ENCODE measurements at places on chromosomes 5 and 9.

GRCh38 chr9:130451509-130452388 lies 7.0 kb downstream of the ASS1 start:
- DNase-seq: no peak

GRCh38 chr9:96884443-96884842 lies 30.1 kb upstream of the ZNF782 start:
- no peak for DNase-seq

- DNase-seq: no peak
Measured at GRCh38 chr9:26919698-26920097, 27.1 kb upstream of the CAAP1 start.

DNA sequence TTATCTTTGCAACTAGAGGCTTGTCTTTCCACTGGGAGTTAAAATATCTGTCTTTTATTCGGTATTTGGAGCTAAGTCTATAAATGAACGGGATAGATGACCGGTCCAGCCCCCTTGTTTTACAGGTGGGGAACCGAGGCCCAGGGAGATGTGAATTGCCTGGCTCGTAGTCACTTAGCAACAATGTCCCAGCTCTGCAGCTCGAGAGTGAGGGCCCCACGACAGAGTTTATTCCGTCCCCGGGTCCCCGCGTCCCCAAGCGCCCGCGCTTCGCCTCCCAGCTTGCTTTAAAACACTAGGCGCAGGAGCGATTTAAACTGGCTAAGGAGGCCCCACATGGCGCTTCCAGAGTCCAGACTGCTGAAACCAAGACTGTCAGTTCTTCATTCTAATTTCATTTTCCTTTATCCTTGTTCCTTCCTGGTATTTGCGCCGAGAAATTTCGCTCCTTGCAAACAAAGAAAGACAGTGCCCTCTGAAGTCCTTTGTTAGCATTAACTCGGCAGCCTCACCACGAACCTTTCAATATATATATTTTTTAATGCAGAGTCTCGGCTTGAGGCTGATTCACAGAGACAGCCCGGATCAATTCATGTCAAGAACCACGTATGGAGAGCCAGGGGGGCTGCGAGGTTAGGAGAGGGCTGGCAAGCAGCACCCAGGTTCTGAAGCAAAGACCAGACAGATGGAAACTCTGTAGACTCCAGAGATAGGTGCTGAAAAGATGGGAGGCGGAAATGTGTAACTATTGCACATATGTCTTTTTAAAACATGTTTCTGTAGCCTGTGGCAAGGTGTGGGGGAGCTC lies 1.4 kb upstream of the ENC1 start:
- DNase-seq: no peak

DNA sequence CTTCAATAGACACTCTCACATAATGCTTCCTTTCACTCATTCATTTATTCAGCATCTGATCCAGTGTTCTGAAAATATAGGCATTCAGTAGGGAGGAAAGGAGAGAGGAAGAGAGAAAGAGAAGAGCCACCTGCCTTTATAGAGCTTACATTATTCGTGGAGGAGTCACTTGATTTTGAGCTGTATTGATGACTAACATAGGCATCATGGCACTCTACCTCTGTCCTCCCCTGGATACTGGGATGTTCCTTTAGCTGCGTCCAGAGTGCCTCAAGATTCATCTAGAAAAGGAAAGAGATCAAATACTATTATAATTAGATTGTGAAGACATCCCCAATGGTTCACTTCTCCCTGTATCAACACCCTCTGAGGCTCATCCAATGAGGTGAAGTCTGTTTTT lies 345.1 kb downstream of the SPATA31D1 start:
- no peak for DNase-seq

DNA sequence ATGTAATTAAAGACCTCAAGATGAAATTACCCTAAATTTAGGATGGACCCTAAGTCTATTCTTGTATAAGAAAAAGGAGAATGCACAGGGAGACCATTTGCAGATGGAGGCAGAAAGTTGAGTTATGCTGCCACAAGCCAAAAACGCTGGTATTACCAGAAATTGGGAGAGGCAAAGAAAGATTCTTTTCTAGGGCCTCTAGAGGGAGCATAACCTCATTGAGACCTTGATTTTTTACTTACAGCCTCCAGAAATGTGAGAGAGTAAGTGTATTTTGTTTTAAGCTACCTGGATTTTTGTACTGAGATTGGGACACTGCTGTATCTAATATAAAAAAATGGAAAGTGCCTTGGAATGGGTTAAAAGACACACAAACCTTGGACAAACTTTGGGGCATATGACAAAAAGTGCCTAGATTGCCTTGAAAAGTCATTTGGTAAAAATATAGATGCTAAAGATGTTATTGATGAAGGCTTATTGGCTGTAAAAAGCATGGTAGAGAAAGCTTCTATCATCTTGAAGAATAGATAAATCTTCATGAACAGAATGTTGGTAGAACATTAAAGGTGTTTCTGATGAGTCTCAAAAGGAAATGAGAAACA lies 174.7 kb upstream of the PRDM9 start:
- no peak for DNase-seq

- DNase-seq: no peak
Measured at GRCh38 chr5:41347569-41347968, 134.2 kb upstream of the C6 start.

DNA sequence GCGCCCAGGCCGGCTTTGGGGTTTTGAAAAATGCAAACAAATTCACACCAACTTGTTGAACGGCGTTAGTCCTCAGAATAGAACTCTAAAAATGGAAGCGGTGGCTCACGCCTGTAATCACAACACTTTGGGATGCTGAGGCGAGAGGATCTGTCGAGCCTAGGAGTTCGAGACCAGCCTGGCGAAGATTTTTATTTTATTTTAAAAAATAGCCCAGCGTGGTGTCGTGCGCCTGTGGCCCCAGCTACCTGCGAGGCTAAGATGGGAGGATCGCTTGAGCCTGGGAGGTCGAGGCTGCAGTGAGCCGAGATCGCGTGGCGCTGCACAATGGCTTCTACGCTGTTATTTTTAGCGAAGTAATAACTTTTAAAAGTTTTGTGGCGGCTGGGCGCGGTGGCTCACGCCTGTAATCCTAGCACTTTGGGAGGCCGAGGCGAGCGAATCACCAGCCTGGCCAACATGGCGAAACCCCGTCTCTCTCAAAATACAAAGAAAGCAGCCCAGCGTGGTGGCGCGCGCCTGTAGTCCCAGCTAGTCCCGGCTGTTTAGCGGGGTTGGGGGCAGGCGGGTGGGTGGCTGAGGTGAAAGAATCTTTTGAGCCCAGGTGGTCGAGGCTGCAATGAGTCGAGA lies 694 bp upstream of the PLIN2 start:
- no peak for DNase-seq

GRCh38 chr9:94900222-94901018 lies 173.9 kb downstream of the AOPEP start:
- no peak for DNase-seq

GRCh38 chr5:92944903-92945604 lies 636.0 kb downstream of the NR2F1-AS1 start:
- DNase-seq: no peak

- no peak for DNase-seq
Measured at GRCh38 chr5:14385019-14385418, 196.6 kb upstream of the OTULINL start.

DNA sequence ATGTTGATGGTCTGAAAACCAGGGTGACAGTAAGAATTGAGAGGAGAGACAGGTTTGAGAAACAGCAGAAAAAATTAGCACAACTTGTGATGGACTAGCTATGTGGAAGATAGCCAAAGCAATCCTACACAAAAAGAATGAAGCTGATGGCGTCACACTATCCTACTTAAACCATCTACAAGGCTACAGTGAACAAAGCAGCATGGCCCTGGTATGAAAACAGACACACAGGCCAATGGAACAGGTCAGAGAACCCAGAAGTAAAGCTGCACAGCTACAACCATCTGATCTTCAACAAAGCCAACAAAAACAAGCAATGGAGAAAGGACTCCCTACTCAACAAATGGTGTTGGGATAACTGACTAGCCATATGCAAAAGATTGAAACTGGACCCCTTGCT lies 7.5 kb upstream of the UBE2R2 start:
- no peak for DNase-seq

- DNase-seq: no peak
Measured at GRCh38 chr5:17070647-17071046, 134.6 kb upstream of the MYO10 start.

DNA sequence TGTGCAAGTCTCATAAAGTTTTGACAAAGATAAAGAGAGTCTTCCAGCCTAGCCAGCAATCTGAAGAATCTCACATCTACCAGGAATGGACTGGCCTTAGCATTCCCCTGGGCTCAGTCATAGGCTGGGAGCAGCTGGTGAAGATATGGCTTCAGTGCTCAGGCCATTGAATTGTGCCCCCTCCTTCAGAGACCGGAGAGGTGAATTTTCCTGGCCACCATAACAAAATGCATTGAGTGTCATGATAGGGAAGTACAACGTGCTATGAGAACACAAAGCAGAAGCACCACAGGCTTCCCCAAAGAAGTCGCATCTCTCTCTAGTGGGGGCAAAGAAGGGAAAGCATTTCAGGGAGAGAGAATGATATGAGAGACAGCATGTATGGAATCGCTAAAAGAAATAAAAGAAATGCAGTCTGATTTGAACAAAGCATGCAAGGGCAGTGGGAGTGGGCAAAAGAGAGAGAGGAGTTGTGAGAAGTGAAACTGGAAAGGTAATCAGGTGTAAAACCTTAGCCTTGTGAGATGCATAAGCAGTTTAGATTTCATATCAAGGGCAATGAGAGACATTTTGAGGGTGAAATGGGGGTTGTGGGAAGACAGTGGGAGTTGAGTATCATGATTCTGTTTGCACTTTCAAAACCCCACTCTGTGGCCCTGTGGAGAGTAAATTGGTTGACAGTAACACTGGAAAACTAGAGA lies 57.1 kb upstream of the NMUR2 start:
- DNase-seq: no peak

DNA sequence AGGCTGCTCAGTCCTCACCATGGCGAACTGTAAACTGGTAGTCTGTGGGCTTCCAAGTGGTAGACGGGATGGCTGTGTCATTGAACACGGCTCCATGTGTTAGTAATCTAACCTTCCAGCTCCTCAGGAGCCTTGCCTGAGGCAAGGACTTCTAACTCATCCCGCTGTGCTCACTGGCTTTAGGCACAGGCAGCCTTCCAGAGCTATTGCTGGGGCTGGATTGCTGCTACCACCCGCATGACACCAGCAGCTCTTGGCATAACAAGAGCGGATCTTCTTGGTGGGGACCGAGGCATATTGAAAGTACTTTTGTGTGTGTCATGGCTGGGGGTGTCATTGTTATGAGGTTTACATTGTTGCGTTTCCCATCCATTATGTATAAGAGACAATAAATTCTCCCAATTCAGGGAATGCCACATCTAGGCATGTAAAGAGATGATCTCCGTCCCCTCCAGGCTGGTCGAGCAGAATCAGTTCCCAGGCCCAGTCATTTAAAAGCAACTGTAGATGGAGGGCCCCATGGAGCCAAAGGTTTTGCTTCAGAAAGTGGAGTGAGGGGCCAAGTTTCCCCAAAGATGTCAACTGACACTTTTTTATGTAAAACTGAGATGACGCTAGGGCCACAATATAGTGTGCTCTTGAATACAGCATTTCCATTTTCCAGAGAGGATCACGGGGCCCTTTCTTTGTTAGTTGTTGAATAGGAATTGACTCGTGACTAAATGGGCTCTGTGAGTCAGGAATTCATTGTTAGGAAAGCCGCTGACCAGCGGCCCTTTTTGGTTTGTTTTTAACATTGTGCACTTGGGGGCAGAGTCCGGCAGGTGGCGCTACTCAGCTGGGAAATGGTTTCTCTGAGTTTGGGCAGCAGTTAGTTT lies 759.5 kb downstream of the TAF11L14 start:
- DNase-seq: no peak

GRCh38 chr9:69476797-69477196 lies 151.8 kb downstream of the ENTREP1 start:
- DNase-seq: no peak

DNA sequence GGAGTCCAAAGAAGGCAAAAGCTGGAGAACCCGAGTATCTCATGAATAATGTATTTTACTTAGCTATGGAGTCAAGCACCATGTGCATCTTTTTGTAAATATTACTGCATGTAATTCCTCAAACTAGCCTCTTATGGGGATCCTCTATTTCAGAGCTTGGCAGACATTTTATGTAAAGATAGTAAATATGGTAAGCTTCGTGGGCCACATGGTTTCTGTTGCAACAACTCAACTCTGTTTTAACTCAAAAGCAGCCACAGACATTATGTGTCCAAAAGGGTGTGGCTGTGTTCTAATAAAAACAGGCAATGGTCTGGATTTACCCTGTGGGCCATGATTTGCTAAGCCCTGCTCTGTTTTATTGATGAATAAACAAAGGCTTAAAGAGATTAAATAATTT lies 17.3 kb downstream of the DAPK1 start:
- no peak for DNase-seq

DNA sequence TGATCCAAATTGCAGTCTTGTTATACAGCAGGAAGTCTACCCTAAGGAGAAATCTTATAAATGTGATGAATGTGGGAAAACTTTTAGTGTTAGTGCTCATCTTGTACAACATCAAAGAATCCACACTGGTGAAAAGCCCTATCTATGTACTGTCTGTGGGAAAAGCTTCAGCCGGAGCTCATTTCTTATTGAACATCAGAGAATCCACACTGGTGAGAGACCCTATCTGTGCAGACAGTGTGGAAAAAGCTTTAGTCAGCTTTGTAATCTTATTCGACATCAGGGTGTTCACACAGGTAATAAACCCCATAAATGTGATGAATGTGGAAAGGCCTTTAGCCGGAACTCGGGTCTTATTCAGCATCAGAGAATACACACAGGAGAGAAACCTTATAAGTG lies 10.4 kb downstream of the ZNF189 start:
- no peak for DNase-seq

DNA sequence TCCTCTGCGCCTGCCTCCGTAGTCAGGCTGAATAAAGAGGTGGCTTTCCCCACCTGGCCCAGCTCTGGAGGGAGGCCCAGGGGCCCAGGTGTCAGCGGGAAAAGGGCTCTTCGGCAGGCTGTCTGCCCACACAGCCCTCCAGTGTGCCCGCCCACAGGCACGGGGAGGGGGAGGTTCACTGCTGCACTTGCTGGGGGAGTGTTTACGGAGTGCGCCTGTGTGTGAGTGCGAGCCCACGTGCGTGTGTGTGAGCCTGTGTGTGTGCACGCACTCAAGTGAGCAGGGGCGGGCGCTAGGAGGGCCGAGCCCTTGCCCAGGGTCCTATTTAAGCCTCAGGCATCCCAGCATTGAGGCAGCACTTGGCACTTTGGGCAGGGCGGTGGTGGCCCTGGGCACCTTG lies 10.9 kb downstream of the DNLZ start:
- no peak for DNase-seq

Data from stimulated activated CD4-positive, alpha-beta T cell treated with anti-CD3 and anti-CD28 coated beads, Interleukin-1b, Interleukin-23, amount 100 ng/mL, for 1 hour (primary cell).